ENCODE measurements at places on chromosomes 5 and 9.

GRCh38 chr9:4272126-4272525 lies 27.7 kb downstream of the GLIS3 start:
- DNase-seq, result no peak

DNA sequence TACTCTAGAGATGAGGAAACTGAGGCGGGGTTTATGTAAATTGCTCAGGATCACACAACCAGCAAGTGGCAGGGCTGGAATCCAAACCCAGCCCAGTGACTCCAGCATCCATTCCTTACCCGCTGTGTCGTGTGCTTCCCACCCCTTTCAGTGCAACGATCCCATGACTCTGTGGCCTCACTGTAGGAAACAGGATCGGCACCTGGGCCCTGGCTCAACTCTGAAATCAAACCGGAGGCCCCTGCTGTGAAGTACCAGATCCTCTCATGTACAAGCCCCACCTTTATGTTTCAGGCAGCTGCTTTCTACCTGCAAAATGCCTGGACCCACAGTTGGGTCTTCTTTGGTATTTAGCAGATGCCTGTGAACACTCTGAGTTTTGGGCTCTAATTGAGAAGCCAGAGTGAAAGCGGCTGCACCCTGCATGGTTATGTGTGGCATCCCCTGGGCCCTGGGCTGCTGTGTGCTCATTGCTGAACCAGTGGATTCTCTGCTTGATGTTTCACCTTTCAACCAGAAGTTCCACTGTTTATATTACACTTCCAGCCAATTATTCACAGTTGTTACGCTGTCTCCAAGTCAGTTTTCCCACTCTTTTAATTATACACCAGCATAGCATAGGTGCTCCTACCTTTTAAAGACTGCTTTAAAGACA lies 36.7 kb downstream of the ABLIM3 start:
- no peak for DNase-seq

DNA sequence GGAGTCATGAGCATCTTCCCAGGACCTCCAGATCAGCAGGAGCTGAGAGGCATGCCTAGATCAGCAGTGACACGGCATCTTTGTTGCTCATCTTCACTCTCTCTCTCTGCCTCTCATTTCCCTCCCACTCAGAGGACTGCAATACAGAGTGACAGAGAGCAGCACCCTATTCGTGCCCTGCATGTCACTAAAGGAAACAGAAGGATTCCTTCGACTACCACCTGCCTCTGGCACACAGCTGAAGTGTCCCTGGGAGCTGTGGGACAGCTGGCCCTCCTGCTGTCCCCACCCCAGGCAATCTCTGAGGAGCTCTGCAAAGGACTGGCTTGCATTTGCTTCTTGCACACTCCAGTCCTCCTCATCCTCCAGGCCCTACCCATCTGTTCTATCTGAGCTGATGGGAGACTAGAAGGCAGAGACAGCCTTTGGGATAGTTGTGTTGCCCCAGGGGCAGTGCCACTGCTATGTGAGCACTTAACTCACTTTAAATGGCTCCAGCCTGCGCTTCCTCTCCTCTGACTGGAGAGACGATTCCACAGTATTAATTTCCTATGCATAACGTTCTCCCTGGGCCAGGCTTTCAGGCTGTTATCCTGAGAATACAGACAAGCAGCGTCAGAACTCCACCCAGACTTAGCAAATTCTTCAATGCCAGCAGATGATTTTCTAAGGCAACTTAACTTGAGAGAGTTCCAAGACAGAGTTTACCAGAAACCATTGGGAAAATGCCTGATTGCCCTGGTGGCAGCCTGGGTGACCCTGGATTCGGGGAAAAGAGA lies 167.6 kb upstream of the MAP1B start:
- DNase-seq, result no peak

GRCh38 chr9:129463477-129463876 lies 157.4 kb downstream of the C9orf50 start:
- DNase-seq, result no peak

DNA sequence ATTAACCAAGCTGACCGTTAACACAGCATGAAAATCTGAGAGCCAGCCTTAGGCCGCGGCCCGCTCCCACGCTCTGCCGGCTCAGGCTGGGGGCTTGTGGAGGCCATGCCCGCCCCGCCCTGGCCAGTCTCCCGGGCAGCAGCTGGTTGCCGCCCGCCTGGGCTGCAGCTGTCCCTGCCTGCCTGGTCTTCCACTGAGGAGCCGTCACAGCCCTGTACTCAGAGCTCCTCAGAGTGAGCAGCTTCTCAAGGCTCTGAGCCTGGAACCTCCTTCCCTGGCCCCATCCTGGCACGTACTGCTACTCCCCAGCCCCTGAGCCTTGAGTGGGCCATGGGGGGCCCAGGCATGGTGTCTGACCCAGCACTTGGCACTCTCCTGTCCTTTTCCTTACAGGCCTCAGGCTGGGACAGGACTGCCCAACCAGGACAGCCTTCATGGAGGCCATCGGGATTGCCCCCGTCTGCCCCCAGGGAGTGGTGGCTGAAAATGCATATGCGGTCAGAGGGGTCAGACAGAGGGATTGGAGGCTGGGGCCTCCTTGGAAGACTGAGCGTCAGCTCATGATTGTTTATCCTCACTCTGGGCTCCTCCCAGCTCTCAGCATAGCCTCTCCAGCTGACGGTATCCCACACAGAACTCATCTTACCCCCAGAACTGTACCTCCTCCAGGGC lies 11.9 kb downstream of the FGFR4 start:
- DNase-seq, result no peak

GRCh38 chr9:99921875-99922710 lies 15.6 kb downstream of the STX17 start:
- no peak for DNase-seq

- DNase-seq, result no peak
These were observed 30.0 kb upstream of the GAS1 start for GRCh38 chr9:86977205-86977835.

GRCh38 chr9:16386007-16386826 lies 484.3 kb downstream of the BNC2 start:
- DNase-seq, result no peak

DNA sequence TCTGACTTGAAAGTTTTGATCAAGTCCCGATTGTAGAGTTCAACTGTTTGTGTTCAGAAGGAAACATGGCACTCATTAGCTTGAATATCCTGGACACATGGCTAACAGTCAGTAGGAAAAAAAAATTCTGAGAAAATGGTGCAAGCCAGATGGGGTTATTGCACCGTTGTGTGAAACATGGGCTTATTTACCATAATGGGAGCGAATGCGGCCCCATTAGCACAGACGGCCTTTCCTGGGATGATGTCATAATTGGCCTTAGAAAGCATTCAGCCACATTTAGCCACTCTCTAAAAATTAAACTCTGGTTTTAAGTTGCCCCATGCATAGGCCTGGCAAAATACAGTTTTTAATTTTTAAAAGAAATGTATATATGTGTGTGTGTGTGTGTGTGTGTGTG lies 112.1 kb downstream of the IRX2 start:
- DNase-seq, result no peak

DNA sequence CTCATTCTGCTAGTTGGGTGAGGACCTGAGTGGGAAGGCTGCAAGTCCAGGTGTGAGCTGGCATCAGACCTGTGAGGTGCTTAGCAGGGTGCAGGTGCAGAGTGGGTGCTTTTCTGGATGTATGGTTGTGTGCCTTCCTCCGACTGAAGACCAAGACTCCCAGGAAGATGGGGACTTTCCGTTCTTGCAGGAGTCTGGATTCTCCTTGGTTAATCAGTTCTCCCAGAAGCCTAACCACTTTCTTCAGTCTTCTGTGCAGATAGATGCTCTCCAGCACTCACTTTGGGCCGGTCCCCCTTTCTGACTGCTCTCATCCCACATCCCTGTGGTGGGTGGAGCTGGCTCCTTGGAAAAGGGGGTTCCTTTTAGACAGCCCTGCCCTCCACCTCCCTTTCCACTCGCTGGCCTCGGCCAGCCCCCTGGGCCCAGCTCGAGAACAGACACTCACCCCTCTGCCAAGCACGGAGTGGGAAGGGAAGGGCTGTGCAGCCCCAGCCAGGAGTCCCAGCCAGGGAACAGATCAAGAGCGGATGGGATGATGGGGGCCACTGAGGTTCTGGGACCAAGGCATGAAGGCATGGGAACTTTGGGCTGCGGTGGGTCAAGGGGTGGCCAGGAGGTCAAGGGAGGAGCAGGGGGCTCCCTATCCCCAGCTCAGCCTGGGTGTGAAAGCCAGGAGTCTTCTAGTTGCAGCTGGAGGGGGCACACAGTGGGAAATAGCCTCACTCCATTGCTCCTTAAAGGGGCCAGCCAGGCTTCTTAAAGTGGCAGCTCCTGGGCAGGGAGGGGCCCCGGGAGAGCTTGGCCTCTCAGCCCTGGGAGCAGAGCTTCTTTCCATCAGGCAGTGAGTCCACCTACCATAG lies 62.4 kb downstream of the FGF18 start:
- DNase-seq, result no peak

- no peak for DNase-seq
These were observed 61.2 kb downstream of the IL6ST start for GRCh38 chr5:55933377-55934114.

- DNase-seq, result no peak
These were observed 109.7 kb upstream of the IER5L start for GRCh38 chr9:129287619-129288305.

DNA sequence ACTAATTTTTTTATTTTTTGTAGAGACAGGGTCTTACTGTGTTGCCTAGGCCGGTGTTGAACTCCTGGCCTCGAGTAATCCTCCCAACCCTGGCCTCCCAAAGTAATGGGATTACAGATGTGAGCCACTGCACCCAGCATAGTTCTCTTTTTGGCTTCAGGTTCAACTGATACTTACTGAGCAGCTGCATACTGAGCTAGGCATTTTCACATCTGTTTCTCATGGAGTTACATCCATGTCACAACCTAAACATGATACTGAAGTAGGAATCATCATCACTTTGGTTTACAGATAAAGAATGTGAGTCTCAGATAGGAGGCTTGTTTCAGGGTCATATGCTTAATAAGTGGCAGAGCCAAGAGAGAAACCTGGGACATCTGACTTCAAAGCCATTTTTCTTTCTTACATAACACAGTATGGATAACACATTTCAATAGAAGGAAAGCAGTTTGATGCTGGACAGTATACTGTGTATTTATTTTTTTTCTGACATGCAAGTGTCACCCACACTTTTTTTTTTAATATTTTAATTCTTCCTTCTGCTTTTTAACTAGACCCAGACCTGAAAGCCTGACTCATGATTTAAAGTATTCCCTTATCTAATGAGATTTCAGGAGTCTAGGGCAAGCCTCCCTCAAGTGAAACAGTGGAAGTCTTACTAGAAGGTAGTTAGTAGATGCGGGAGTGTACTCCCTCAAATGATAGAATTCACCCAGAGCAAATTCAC lies 90.8 kb downstream of the HACD4 start:
- DNase-seq, result no peak

DNA sequence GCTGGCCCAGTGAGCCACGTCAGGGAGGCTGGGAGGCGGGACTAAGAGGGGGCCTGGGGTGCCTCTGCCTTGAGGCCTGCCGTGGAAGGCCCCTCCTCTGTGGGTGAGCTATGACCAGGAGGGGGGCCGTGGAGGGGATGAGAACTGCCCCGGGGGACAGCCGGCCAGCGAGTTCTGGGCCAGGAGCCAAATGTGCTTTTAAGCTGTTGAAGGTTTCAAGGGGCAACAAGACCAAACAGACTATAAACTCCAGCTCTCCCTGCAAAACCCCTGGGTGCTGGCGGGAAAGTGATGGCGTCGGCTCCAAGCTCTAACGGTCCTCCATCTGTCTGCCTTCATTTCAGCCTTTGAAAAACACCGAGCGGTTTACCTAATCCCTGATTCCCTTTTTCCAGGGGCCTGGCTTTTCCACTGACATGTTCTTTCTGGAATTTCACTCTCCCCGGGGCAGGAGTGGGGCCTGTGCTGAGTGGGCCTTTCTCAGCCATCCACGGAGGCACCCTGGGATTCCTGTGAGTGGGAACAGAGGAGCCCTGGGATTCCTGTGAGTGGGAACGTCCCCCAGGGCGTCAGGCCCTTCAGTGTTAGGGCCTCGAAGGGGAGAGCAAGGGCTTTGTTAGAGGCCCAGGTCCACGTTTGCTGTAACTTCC lies 65.6 kb downstream of the COL5A1 start:
- peak; percentile 73 for DNase-seq

DNA sequence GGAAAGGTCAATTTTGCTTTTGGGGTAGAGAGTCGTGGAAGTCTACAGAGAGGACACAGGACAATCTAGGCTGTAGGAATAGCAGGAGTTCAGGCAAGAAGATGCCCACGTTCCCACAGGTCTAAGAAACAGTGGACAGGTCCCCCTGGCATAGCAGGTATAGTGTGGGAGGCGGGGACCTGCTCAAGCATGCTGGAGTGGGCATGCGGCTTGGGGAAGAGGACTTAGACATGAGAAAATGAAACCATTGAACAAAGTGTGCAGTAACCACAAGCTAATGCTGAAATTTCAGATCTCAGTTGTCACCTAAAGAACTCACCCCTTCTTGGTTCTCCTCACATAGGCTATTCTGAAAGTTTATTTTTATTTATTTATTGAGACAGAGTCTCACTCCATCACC lies 142.8 kb upstream of the EFNA5 start:
- DNase-seq, result no peak

GRCh38 chr9:85515021-85515420 lies 226.7 kb downstream of the AGTPBP1 start:
- no peak for DNase-seq

GRCh38 chr9:35656831-35657545 lies 831 bp downstream of the RMRP start:
- no peak for DNase-seq

GRCh38 chr9:131762356-131762932 lies 22.6 kb upstream of the RAPGEF1 start:
- DNase-seq, result peak; percentile 78

DNA sequence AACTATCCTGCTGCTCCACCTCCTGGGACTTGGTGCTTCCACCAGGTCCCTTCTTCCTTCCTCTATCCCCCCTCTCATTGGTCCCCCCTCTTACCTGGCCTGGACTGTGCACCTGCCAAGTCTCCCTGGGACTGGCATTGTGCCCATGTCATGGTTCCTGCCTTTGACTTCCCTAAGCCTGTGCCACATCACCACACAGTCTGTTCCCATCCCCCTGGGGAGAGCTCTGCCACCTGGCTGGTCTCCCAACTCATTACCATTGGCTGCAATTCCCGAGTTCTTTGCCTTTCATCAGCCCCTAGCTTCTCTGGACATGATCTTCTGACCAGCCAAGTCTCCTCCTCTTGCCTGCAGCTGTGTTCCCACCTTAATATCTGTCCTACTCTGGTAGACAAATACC lies 180.3 kb downstream of the SREK1 start:
- DNase-seq, result no peak

DNA sequence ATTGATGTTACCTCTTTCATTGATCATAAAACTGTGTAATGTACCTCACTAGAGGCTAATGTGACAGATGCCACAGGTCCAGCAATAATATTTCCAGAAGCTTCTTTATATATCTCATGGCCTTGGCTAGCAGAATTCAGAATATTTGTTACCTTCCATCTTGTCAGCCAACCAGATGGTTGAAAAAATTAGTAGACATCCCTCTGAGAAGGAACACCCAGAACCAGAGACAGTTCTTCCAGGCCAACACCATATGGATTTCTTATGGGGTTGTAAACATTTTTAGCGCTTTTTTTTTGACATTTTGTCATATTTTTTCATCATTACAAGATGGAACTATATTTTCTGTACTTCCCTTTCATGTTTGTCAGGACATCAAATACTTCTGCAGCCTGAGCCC lies 278.7 kb upstream of the KLF9 start:
- no peak for DNase-seq
